GM12865 (cell line): ENCODE measurements at places on chromosomes 7 and 10.

DNA sequence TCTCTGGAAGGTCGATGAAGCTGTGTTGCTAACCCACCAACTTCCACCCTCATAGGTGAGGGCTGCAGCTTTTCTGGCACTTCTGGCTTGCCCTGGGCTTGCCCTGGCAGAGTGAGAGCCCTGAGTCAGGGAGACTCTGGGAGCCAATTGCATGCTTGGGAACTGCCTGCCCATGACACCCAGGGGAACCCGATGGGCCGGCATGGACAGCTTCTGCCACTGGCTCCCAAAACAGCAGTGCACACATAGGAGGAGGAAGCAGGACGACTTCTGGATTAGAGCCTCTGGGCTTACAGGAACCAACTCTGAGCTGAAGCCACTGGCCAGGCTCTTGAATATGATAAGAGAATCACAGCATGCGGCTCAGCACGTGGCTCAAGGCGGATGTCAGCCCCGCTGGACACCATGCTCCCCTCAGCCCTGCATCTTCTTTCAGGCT lies 135.2 kb upstream of the UNC5B start:
- no peak for DNase-seq

DNA sequence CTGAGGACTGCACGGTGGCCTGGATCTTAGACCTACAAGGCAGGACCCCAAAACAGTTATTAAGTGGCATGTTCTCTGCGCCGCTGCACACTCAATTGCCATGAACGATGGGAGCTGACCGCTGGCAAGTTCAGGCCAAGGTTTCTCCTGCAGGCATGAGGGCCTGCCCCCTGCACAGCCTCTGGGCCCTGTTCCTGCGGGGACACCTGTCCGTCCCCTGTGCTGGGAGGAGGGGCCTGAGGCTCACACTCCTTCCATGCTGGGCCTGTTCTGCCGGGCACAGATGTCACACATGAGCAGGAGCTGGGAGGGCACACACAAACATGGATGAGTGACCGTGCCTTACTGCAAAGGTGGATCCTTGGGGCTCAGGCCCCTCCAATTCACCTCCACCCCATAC lies 90.0 kb downstream of the PTPRN2 start:
- DNase-seq = no peak

- peak; percentile 86 for DNase-seq
These were observed 81.4 kb upstream of the LAMB4 start for GRCh38 chr7:108211382-108212201.

DNA sequence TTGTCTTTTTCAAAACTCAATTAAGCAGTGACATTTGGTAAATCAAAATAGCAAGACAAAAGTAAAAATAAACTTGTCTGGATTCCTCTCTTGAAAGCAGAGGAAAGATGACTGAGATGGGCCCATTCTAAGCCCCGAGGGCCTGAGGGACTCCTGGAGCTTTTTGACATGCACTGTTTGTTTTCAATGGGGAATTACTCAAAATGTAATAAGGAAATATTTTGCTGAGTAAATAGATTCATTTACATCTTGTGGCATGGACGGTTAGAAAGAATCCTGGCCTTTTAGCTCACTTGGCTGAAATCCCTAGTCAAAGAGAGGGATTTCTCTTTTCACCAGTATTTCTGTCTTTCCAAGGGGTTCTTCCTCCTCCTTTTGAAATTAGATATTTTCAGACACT lies 108.0 kb downstream of the MKX start:
- no peak for DNase-seq

- DNase-seq = no peak
These were observed 224.0 kb upstream of the PLXDC2 start for GRCh38 chr10:19592276-19592675.
